Naive thymus-derived CD8-positive, alpha-beta T cell (primary cell): ENCODE measurements at places on chromosomes 7 and 10.

GRCh38 chr10:6228647-6229046 lies 25.9 kb downstream of the PFKFB3 start:
- no peak for DNase-seq

- DNase-seq = no peak
Observed at GRCh38 chr7:93359520-93360198, 127.5 kb downstream of the VPS50 start.

- DNase-seq = no peak
Observed at GRCh38 chr10:91197127-91197526, 23.3 kb upstream of the PCGF5 start.

GRCh38 chr7:101680406-101681145 lies 51.5 kb upstream of the MYL10 start:
- no peak for DNase-seq

GRCh38 chr10:21737106-21737505 lies 203.1 kb downstream of the MLLT10 start:
- DNase-seq = no peak

- no peak for DNase-seq
Observed at GRCh38 chr10:86614853-86615252, 39.5 kb upstream of the OPN4 start.

- DNase-seq = no peak
Observed at GRCh38 chr10:128150561-128150960, 24.3 kb upstream of the MKI67 start.

DNA sequence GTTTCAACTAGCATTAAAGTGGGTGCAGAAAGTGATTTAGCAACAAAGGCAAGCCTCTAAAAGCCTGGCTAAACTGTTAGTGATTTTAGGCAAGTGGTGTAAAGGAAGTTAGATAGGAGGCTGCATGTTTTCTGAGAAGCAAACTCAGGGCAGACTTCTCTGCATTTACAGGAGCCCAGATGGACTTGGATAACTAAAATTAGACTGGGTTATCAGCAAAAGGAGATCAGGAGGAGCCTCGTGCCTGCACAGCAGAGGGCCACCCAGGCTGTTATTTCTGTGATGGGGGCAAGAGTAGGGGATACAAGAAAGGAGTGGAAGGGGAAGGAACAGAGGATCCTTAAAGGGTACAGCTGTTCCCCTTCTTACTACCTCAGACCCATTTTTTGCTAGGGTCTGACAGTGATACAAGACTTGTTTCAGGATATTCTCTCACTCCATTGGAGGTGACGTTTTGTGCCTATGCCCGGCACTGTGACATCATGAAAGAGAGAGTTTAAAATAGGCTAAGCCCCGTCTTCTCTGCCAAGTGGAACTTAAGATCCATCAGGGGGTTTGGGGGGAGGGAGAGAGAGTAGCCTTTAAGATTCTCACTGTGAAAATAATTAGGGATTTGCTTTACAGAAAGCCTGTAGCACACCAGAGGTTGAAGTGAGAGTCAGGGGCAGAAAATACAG lies 49.6 kb upstream of the PDCD4 start:
- no peak for DNase-seq

GRCh38 chr7:82005056-82005455 lies 235.2 kb upstream of the HGF start:
- DNase-seq = no peak

DNA sequence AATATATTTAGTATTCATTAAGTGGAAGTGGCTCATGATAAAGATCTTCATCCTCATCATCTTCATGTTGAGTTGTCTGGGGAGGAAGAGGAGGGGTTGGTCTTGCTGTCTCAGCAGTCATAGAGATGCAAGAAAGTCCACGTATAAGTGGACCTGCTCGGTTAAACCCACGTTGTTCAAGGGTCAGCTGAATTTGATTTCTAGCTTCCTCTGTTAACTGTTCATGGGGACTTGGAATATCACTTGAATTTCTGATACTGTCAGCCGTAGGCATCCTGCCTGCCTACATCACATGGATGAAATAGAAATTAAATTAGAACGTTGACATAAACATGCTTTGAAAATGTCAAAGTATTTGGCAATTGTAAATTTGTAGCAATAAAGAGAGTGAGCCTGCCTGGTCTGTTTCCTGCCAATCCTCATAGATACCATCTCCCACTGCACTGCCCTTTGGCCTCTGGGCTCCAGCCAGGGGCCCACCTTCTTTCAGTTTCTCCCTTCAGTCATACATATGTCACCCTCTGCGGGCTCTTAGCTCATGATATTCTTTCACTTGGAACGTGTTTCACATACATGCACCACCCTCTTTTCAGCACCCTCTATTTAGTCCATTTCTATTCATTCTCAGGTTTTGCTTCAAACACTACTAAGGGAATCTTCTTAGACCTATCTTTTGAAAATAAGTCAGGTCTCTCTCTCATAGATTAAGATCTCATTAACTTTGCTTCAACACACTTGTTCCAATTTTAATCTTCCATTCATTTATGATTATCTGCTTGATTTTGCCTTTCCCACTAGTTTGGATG lies 376.3 kb downstream of the IPMK start:
- no peak for DNase-seq

- DNase-seq = no peak
Observed at GRCh38 chr7:47500103-47500563, 81.8 kb downstream of the TNS3 start.

DNA sequence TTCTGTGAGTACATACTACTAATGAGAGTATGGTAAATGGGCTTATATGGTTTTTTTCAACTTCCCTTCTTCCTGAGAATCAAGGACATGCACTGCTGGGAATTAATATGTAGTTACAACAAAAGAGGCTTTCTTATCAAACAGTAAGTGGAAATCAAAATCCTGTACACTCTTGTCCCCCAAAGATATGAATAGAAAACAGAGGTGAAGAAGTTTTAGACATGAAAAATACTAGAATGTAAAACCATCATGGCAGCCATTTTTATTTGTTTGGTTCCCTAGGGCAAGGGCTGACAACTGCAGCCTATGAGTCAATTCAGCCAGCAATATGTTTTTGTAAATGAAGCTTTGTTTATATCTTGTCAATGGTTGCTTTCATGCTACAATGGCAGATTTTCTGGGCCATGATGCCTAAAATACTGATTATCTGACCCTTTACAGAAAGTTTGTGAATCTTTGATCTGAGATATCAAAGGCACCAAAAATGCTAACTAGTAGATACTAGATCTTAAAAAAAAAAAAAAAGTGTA lies 422.4 kb downstream of the PARD3 start:
- DNase-seq = no peak
